Progenitor cell of endocrine pancreas (in vitro differentiated cells): ENCODE measurements at places on chromosomes 6 and 20.

DNA sequence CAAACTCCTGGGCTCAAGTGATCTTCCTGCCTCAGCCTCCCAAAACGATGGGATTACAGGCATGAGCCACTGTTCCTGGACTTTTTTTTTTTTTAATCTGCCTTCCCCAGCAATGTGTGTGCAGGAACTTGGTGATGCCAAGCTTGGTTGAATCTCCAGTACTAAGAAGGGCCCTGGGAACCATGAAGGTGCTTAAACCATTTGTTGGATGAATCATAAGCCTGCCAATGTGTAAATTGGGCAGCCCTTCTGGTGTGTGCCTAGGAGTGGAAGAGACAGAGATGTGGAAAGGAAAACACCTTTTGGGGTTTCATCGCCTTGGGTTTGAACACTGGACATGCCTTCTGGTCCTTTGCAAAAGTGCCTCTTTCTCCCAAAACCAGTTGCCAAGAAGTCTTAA, 7.1 kb upstream of the SPO11 start:
- DNase-seq = no peak

- DNase-seq = no peak
Observed at GRCh38 chr6:159997498-159998101, 28.7 kb downstream of the IGF2R start.

DNA sequence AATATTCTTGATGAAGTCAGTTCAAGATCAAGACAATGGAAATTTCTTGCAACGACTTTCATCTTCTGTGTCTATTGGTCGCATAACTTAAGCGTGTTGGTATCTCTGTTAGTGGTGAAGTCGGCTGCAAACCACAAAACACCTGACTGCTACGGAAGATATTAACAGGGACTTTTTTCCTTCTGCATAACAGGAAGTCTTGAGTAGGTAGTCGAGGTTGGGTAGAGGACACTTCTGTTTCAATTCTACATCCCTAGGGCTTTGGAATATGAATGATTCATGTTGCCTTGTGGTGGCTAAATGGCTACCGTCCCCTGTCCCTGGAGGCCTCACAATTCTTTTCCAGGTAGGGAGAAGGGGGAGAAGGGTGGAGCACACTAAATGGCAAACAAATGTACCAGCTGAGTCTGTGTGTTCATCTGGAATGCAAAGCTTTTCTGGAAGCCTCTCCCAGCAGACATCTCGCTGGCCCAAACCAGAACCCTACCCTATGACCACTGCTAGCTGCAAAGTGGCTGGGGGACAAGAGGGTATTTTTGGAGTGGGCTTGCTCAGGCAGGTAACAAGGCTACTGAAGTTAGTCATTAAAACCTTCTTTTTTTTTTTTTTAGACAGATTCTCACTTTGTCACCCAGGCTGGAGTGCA, 34.6 kb upstream of the NKX2-2 start:
- DNase-seq = no peak

GRCh38 chr6:128676456-128676855, 156.1 kb upstream of the PTPRK start:
- no peak for DNase-seq

DNA sequence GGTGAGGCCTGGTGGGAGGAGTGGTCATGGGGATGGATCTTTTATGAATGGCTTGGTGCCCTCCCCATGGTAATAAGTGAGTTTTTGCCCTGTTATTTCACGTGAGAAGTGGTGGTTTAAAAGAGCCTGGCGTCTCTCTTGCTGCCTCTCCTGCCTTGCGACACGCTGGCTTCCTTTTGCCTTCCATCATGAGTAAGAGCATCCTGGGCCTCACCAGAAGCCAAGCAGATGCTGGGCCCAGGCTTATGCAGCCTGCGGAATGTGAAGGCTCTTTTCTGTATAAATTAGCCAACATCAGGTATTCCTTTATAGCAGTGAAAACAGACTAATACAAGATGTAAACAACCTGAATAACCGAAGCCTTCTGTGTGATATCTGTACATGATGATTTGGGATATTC, 27.6 kb downstream of the VTA1 start:
- DNase-seq = no peak

DNA sequence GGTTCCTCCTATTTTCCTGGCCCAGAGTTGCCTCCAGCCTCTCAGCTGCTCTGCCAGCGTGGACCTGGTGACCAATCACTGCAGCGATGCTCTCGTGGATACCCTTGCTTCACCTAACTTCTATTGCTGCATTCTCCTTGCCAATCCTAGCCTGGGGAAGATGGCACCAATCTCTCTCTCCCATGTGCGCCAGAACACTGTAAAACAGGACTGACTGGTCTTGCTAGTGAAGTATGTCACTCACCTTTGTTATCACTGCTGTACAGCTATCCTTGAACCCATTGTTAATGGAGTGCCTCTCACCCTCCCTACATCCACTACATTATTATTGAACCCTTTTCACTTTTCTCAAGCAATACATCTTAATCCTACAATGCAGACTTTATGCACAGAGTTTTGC, 80.1 kb downstream of the LYRM4 start:
- DNase-seq = no peak

- DNase-seq = no peak
Observed at GRCh38 chr20:62765021-62765420, 31.3 kb upstream of the MRGBP start.
